ENCODE measurements at places on chromosomes 1 and 21.

- DNase-seq = no peak
These were observed 183.6 kb upstream of the RUNX1 start for GRCh38 chr21:35232545-35233176.

DNA sequence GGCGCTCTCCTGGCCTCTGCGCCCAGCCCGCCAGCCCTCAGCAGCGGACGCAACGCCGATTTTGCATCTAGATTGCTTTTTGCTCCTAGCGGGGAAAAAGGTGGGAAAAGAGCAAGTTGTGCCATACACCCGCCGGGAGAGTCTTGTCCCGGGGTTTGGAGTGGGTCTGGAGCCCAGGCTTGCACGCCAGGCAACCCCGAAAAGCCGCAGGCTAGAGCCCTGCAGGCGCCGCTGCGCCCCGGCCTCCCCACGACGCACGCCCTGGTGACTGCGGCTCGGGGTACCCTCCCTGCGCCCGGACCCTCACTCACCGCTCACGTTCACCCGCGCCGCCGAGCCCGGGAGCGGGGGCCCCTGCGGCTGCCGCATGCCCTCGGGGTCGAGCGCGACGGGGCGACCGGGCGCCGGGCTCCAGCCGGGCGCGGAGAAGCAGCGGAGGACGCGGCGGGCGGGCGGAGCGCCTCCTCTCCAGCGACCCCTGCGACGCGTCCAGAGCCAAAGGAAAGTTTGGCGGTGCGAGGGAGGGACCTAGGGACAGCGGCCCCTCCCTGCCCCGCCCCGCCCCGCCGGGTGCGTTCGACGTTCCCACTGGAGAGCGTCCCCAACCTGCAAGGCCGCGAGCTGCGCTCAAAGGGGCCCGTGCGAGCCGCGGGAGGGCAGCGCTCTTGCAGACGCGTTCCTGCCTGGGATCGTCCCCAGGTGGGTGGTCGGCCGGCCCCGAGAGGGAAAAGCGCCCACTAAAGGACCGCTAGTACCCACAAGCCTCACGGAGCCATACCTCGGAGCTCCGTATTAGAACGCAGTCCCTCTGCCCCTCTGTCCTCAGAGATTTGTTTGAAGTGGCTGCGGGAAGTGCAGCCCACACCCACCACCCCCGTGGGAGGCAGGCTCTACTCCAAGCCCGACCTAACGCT is at the start of gene LPAR3:
TSS of gene LPAR3 (minus strand) at position 502 of the 914 bp plus-strand sequence. CDS start 27,086 bp downstream, outside the sequence.
- DNase-seq = peak; percentile 59

DNA sequence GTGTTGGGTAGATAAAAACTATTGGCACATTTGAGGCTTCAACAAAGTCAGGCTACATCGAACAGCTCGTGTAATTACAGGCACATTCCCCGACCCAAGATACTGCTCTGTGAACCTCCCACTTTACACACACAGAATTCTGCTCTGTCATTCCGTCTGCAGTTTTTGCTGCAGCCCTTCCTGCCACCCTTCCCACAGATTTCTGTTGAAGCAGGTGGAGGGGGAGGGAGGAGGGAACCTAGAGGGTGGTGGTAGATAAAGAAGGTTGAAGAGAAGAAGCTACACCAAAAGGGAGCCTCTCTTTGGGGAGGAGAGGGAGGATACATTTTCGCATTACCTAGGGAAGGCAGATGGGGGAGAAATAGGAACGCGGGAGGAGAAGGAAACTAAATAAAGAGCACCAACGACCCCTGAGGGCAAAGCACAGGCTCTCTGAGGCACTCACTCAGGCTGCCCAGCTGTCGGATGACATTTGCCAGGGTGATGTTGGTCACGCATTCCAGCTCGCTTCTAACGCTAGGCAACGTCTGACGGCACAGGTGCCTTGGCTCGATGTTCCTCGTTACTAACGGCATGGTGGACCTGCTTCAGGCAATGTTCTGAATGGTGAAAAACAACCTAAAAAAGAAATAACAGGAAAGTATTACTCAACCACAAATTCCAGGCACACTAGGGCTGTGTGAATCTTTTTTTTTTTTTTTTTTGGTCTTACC is 36.0 kb downstream of the GPR3 start:
- DNase-seq = no peak

- no peak for DNase-seq
These were observed 110.3 kb downstream of the SEC16B start for GRCh38 chr1:177859572-177859971.

DNA sequence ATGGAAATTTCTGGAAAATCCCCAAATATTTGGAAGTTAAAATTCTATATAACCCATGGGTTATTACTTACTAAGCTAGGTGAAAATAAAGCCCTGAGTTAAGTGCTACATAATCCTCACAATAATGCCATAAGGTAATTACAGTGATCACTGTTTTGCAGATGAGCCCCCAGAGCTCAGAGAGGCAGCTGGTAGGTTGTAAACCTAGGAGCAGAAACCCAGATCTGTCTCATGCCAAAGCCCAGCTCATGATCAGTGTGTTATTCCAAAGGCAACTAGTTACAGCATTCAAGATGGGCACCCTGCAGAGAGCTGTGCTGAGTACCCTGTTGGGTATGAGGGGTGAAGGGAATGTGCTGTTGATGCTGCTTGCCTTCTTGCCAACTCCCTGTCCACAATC is 10.8 kb upstream of the MYOG start:
- no peak for DNase-seq

DNA sequence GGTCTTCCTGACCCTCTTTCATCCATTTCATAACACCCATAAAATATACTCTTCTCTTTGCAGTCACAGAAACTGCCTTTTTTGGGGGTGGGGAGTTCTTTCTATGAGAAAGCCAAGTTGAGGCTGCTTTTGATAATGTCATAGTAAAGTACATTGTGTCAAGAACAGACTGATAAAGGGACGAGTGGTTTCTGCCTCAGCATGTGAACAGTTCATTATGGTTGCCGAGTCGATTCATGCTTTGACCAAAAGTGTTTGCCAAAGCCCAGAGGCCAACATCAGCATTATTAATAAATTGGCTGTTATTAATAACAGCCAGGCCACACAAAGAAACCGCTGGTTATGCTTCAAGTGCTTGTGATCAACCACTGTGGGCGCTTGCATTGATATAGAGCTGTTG is 162.0 kb downstream of the HUNK start:
- DNase-seq = no peak

- DNase-seq = no peak
These were observed at the start of gene CROCC for GRCh38 chr1:16921391-16922185. CROCC (plus strand) TSS chr1:16921931; CDS start chr1:16922019, 88 bp downstream.

DNA sequence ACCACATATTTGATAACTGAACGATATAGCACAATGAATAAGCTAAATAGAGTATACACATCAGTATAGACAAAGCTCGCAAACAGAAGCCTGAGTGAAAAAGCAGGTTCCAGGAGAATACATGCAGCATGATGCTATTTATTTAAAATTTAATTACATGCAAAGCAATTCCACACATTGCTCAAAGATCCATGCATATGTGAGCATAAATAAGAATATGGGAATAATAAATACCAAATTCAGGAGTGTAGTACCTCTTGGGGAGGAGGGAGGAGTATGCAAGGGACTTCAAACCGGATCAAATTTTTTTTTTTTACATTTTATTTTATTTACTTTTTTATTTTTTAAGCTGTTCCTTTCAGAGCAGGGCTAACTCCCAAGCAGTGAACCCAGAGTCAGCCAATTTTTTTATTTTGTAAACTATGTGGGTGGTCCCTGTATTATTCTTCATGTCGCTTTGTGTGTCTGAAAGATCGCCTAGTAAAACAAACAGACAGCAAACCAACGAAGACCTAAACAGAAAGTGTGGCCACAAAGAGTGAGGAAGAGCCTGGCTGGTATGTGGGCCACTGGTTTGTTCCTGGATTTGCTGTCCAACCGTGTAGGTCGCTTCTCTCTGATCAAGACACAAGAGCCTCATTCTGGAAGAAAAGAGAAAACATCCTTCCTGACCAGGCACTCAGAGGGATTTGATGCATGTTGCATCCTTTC is 4.2 kb upstream of the SHISAL2A start:
- DNase-seq = no peak

DNA sequence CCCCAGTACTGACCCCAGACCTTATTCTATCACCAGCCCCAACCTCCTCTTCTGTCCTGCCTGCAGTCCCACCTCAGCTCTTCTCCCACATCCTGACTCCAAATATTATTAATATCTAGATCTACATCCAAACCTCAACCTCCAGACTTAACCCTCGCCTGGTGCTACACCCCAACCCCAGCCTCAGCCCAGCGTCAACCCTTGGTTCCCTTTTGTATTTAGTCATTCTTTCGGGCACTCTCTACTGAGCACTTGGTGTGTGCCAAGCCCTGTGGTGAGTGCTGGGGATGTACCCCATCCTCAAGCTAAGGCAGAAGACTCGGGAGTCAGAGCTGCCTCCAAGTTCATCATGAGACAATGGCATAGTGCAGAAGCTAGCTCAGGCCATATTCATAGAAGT is 1.1 kb downstream of the SHISAL2A start:
- no peak for DNase-seq

- DNase-seq = no peak
These were observed 28.9 kb downstream of the S100A6 start for GRCh38 chr1:153506831-153507413.

GRCh38 chr1:198756470-198756869 is 117.6 kb downstream of the PTPRC start:
- peak; percentile 49 for DNase-seq

DNA sequence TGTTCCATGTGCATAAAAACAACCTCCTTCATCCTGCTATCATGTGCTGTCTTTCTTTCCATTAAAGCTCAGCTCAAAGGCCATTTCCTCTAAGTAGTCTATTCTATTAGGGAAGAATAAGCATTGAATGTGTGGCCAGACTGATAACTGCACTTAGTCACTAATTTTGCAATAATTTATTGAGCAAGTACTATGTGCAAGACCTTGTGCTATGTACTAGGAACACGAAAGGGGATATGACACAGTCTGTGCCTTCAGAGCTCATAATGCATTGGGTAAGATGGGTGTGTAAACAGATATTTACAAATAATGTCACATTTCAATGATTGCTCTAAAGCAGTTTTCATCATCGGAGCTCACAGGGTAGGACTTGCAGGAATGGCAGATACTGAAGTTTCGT is 54.2 kb downstream of the NMNAT2 start:
- DNase-seq = no peak

DNA sequence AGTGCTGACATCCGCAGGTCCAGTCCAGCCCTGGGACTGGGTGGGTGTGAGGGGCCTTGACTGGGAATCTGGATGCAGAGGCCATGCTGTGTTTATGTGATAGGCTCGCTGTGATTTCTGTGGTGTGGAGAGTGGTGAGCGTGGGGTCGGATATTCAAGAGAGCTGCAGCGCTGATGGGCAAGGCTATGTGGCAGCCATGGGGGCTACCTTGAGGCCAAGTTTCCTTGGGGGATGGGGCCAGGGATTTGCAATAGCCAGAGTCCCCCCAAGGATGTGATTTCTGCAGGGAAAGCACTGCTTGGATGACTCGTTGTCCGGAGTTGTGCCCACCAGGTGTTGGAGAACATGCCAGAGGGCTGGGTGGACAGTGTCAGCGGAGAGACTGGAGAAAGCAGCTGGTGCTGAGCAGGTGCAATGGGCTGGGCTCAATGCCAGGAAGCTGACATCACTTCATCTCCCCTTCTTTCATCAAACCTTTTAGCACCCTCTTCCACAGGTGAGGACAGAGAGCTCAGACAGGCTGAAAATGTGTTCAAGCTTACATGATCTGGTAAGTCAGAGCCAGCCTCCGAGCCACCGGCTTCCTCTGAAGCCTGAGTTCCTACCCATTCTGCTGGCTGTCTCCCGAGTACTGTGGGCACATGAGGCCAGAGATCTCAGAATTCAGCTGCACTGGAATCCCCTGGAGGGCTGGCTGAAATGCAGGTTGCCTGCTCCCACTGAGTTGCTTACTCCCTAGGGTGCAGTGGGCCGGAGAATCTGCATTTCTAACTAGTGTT is 132.9 kb downstream of the RHOU start:
- DNase-seq = peak; percentile 91
